ENCODE measurements at places on chromosomes 12 and 14. TPM values are rescaled to one million over a fixed set of nuclear protein-coding genes. Genes with fewer than 3 reads are reported as not detected.

GRCh38 chr12:6780573-6780972 lies 8.3 kb downstream of the LAG3 start:
- no peak for DNase-seq

GRCh38 chr12:130818635-130819576 lies 20.1 kb downstream of the STX2 start:
- DNase-seq, result peak; percentile 35

DNA sequence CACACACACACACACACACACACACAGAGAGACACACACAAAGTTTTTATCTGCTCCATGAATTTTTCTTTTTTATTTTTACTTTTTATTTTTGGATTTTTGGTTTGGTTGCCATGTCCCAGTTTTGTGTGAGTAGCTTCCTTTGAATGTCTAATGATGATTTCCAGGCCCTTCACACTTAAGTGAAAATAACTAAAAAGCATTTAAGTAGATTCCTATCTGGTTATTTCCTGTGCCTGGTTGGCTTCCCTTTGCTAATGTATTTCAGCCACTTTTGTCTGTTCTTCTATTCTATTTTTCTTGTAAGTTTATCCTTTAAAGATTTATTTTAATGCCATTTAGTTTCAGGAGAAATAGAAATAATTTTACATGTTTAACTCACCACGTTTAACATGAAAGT lies 755.4 kb downstream of the SLC6A15 start:
- DNase-seq, result no peak

DNA sequence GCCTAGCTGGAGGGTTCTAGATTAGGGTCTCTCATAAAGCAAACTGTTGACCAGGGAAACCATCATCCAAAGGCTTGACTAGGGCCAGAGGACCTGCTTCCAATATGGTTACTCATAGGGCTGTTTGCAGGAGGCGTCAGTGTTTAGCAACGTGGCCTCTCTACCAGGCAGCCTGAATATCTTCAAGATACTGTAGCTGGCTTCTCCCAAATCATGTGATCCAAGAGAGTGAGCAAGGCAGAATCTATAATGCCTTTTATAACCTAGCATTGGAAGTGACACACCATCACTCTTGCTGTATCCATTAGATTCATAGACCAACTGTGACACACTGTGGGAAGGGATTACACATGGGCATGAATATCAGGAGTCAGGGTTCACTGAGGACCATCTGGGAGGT lies 17.3 kb downstream of the TPH2 start:
- no peak for DNase-seq

PLEKHG3 gene
- 19.2 TPM for polyA plus RNA-seq

- peak; percentile 31 for DNase-seq
Observed at GRCh38 chr12:67482751-67483661, 165.5 kb upstream of the DYRK2 start.

- DNase-seq, result no peak
Observed at GRCh38 chr12:123119808-123120207, 31.1 kb downstream of the PITPNM2 start.

DNA sequence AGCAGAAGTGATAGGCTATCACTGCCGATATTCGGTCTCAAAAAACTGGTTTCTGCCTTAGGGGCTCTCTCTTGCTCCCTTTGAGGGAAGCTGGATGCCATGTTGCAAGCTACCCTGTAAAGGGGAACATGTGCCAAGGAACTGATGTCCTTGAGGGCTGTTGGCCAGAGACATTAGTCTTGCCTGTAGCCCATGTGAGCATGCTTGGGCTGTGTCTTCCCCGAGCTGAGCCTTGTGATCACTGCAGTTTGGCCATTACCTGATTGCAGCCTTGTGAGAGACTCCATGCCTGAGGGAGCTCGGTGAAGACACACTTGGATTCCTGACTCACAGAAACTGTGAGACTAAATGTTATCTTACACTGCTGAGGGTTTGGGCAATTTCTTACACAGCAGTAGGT lies 18.8 kb downstream of the RTRAF start:
- DNase-seq, result no peak

ANHX gene
- polyA plus RNA-seq, result not detected

DNA sequence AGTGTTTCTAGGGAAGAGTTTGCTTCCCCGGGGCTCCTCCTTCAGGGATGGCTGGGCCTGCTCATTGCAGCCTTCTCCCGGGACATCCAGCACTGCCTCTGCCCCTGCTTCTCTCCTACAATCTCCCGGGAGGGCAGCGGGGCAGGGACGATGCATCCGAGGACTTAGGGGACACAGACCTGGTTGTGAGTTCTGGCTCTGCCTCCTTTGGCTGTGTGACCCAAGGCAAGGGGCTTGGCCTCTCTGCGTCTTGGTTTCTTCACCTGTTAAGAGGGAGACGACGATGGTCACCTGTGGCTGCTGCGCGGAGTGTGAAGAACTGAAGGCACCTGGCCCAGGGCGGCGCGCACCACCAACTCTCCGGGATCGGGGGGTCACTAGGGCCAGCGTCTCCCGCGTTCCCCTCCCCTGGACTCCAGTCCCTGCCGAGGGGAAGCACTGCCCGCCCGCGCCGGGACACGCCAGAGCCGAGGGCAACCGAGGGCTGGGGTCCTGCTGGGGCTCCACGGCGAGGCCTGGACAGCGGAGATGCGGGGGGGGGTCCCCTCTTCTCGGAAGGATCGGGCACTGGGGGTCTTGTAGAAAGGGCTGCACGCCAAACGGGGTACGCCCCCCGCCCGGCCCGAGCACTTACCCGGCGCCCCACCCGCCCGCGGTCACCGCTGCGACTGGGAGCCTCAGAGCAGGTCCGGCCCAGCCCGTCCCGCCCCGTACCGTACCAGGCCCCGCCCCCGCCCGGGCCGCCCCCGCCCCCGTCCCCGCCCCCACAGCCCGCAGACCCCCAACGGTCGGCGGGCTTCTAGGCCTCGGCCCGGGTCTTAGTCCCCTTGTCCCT lies at the start of gene HVCN1:
Gene HVCN1 (minus strand): TSS at position 670 of the 835 bp plus-strand sequence. CDS start 5,870 bp downstream, outside the sequence.
- DNase-seq, result no peak

DNA sequence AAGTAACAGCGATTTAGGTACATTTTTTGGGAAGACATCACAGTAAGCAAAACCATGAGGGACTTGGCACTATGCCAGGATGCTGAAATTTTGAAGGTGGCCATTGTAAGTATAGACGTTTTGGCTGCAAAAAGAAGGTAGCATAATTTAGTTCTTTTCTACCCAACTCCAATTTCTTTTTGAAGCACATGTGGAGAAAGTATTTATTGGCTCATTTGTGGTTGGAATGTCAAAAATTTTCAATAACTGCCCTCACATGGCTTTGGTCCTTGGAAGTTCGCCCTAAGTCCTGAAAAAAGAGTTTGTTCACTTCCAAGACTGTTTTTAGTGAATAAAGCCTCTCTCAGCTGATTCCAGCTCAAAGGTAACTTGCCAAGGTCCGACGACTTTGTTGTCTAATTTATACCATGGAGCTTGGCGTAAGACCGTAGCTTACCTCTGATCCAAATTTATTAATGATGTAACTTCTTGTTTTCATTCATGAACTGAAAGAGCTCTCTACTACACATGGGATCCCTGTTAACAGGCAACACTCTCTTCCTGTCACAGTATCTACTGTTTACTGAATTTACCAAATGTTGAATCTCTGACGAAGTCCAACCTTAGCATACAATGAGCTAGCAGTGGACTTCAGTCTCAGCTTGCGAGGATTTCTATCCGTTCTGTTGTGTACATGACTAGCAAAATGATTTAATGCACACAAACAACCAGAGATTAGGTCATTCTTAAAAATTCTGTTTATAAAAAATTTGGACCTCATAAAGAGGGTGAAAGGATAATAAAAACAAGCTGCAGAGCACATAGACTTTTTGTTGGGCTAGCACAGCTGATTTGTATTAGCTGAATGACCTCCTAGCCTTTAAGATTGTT lies 49.0 kb downstream of the MSRB3 start:
- DNase-seq, result peak; percentile 75

GRCh38 chr12:3000548-3001275 lies 41.5 kb downstream of the TEAD4 start:
- DNase-seq, result no peak

- no peak for DNase-seq
Observed at GRCh38 chr12:46669720-46670119, 156.1 kb downstream of the SLC38A4 start.

- DNase-seq, result no peak
Observed at GRCh38 chr14:59582161-59582560, 5.5 kb upstream of the CCDC175 start.

- DNase-seq, result peak; percentile 46
Observed at GRCh38 chr12:123043536-123044001, 63.1 kb downstream of the ARL6IP4 start.

SERPINA1 gene
- polyA plus RNA-seq, result 98.2 TPM

DNA sequence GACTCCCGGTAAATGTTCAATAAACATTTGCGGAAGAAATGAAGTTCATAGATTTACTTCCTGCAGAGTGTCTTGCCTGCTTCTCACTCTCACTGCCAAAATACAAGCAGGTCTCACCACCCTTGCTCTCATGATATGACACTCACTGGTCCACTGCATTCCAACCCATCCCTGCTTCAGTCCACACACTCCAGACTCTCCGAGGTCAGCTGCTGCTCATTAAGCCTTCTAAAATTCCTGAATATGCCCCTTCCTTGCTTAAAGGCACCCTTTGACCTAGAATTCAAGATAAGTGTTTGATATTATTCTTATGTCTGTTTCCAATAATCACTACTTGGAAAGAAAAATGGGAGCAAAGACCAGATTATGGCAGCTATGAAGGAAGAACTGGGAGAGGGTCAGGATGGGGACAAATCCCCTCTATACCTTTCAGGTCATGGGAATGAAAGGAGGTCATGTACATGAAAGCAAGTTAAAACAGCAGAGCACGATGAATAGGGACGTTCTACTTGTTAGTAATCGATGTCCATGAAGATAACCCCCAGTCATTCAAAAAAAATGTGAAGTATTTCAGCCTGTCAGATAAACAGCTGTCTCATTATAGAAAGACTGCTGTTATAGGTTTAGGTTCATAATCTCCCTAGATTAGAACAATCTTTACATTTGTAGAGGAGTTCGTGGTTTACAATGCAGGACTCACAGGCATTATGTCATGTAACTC lies 10.5 kb upstream of the NID2 start:
- no peak for DNase-seq

KLRF1 gene
- 0.52 TPM for polyA plus RNA-seq

- no peak for DNase-seq
Observed at GRCh38 chr14:100078216-100078803, 13.1 kb downstream of the EVL start.

ETFBKMT gene
- 3.2 TPM for polyA plus RNA-seq

GRCh38 chr12:131230340-131231031 lies 276.8 kb downstream of the ADGRD1 start:
- no peak for DNase-seq
